Fibroblast of skin of left biceps (primary cell): ENCODE measurements at places on chromosomes 4 and X.

DNA sequence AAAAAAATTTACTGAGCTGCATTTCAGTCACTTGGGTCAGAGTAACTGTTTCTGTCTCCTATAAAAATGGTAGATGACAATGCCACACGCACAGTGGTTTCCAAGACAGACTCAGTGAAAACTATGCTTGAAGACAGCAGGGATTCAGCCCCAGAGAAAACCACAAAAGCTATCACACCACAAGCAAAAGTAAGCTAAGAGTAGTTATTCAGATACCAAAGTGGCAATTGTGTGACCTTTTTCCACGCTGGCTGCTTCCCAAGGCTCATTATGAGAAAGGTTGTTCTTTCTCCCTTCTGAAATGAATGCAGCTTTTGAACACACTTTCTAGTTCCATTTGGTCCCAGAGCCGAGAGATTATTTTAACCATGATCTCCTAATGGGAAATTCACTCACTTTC lies 46.4 kb upstream of the GPM6B start:
- no peak for DNase-seq

DNA sequence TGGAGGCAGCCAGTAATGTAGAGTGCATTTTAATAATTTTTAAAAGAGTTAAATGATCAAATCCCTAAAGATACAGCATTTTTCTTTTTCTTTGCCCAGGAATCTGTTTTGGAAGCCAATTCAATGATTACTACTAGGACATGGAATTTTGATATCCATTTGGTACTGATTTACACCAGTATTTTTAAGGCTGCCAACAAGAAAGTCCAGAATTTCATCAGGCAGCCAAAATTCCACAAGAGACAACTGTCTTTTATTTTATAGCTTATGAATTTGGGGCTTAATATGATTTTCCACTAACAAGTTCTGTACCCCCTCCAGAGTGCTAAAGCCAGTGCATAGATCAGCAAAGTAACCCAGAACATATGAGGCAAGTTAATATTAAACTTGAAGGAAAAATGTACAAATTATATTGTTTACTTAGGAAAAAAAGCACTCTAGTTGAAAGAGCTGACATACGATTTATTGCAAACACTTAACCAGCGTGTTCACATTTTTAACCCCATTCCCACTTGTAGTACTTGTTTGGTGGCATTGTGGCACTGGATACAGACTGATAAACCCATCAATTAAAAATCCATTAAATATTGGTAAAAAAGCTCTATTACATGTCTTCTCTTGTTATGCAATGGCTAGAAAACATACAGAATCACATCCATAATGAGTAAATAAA lies 259.7 kb downstream of the DCHS2 start:
- DNase-seq, result peak; percentile 25

DNA sequence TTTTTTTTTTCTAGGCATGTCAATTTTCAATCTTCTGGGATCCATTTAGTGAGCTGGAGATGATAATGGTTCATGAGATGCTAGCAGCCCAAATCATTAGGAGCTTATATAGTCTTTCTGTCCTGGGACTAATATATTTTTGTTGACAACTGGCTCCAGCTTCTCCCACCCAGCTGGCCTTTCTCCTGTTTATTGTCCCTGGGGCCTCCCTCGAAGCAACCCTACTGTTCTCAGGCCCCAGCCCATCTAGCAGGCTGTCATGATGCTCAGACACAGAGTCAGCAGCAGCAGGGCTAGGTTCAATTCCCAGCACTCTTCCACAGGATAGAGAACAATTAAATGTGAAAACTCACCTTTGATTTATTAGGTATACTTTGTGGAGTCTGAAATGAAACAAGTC lies 127.6 kb upstream of the MID1 start:
- no peak for DNase-seq

- no peak for DNase-seq
These were observed 19.1 kb downstream of the PAGE2 start for GRCh38 chrX:55107911-55108310.

DNA sequence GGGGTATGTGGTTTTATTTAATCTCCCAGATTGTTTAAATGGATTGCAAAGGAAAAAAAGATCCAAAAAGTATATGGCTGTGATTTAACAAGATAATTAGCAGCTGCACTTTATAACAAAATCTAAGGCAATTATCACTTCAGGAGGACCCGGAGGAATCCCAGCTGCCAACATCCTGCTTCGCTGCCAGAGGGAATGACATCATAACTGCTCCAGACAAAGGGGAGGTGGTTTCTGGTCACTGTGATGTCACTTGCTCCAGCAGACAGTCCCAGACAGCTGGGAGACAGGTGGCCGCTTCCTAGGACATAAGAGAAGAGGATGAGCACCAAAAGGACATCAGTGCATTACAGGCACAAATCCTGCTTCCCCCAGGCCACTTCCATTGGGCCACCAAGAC lies 371.0 kb downstream of the BCOR start:
- DNase-seq, result no peak

GRCh38 chr4:74632634-74633033 lies 161.7 kb downstream of the BTC start:
- peak; percentile 45 for DNase-seq

- DNase-seq, result no peak
These were observed 29.0 kb upstream of the INPP4B start for GRCh38 chr4:142875117-142875516.

DNA sequence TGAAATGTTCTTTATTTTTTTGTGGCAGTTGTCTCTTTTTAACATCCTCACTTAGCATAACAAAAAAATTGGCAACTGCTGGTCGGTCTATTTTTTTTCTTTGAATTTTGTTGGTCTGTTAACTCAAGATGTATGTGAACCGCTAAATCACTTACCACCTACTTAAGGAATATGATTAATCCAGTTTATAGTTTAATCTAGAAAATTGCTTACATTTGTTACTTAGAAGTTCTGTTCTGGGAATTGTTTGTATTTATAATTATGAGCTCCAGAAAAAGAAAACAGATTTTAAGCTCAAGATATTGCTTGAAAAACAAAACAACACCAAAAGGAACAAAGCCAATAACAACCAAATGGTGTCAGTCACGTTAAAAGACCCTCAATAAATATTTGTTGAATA lies 66.1 kb upstream of the KLHL13 start:
- DNase-seq, result no peak

GRCh38 chrX:150690126-150690525 lies 3.1 kb upstream of the MTMR1 start:
- peak; percentile 75 for DNase-seq

GRCh38 chr4:96698831-96699230 lies 858.9 kb downstream of the PDHA2 start:
- no peak for DNase-seq

DNA sequence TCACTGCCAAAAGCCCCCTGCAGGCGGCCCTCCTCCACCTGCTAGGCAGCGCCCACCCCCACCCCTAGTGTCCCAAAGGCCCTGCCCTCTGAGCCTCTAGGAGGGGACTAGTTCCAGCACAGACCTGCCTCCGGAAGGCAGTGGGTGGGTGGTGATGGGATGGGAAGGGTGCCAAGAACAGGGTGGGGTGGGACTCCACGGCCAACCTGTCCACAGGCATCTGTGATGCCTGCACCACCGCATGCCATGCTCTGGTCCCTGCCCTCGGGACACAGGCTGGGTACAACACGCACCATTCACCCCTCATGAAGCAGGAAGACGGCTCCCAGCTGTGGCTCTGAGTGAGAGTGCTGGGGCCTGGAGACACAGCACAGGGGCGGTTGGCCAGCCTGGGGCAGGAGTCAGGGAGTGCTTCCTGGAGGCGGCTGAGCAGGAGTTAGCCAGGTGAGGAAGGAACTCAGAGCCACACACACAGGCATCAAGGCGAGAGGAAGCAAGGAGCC lies 243.1 kb upstream of the PSAPL1 start:
- DNase-seq, result no peak

DNA sequence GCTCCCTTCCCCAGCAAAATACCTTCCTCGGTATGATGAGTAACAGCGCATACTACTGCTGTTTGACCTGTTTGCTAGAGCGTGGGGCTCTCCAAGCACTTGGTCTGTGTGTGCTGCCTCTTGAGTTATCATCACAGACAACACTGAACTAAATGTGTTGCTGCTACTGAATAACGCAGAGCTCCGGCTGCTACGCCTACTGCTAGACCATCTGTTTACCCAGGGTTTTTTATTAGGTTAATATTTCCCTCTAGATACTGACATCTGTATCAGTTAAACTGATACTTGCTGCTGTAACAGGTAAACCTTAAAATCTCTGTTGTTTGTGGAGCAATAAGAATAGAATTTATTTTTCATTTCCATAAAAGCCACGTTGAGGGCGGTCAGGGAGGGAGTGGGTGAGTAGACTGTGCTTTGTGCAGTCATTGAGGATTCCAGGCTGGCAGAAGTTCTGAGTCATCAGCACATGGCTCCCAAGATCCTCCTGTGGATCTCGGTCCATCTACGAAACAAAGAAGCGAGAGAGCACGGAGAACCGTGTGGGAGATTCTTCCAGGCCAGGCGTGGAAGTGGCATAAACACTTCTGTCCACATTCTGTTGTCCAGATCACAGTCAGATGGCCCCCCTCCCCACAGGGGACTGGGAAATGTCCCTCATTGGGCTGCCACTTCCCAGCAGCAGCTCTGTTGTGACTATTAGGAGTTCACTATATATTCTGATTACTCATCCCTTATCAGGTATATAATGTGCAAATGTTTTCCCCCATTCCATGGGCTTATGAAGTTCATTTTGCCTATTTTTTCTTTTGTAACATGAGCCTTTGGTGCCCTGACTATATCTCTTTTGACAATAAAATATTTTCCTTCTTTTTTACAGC lies 14.1 kb downstream of the GRK4 start:
- DNase-seq, result no peak

DNA sequence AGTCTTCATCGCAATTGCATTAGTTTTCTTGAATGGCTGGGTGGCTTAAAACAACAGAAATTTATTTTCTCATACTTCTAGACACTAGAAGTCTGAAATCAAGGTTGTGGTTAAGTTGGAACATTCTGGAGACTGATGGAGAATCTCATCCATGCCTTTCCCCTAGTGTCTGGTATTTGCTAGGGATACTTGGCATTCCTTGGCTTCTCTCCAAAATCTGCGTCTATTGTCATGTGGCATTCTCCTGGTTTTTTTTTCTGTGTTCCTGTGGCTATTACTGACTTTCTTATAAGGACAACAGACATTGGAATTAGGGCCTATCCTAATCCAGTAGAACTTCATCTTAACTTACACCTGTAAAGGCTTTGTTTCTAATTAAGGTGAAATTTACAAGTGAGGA lies 272.8 kb upstream of the EPHA5 start:
- peak; percentile 16 for DNase-seq

DNA sequence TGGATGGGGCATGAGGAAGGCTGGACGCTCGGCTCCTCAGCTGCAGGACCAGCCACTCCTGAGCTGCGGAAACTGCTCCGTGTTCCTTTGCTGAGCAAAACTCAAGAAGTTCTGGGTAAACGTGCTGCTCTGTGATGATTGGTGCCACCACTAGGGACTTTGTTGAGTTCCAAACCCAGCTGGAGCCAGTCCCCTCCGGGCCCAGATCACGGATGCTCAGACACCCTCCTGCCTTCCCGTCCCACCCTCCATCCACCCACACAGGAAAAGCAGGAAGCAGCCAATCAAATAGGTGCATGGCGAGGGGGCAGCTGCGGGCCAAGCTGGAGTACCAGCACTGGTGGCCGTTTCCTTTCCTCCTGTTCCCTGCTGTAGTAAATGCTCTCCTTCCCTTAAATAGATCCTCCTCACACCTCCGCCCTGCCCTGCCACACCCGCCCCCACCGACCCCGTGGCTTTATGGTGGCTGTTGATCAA lies 68.0 kb downstream of the ADRA2C start:
- DNase-seq, result no peak

- DNase-seq, result no peak
These were observed 145.0 kb upstream of the DGKK start for GRCh38 chrX:50615570-50616158.

- DNase-seq, result no peak
These were observed 4.4 kb downstream of the ZFYVE28 start for GRCh38 chr4:2413821-2414610.

DNA sequence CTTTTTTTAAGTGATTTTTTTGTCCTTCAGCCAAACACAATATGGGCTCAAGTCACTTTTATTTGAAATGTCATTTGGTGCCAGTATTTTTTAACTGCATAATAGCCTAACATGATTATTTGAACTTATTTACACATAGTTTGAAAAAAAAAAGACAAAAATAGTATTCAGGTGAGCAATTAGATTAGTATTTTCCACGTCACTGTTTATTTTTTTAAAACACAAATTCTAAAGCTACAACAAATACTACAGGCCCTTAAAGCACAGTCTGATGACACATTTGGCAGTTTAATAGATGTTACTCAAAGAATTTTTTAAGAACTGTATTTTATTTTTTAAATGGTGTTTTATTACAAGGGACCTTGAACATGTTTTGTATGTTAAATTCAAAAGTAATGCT lies 62.1 kb downstream of the EDNRA start:
- DNase-seq, result no peak

- DNase-seq, result no peak
These were observed 154.6 kb downstream of the EPHA5 start for GRCh38 chr4:65515646-65516045.
